ENCODE measurements at places on chromosomes 12 and 14. TPM values are rescaled to one million over a fixed set of nuclear protein-coding genes. Genes with fewer than 3 reads are reported as not detected.

The RERGL gene
- total RNA-seq: not detected

DNA sequence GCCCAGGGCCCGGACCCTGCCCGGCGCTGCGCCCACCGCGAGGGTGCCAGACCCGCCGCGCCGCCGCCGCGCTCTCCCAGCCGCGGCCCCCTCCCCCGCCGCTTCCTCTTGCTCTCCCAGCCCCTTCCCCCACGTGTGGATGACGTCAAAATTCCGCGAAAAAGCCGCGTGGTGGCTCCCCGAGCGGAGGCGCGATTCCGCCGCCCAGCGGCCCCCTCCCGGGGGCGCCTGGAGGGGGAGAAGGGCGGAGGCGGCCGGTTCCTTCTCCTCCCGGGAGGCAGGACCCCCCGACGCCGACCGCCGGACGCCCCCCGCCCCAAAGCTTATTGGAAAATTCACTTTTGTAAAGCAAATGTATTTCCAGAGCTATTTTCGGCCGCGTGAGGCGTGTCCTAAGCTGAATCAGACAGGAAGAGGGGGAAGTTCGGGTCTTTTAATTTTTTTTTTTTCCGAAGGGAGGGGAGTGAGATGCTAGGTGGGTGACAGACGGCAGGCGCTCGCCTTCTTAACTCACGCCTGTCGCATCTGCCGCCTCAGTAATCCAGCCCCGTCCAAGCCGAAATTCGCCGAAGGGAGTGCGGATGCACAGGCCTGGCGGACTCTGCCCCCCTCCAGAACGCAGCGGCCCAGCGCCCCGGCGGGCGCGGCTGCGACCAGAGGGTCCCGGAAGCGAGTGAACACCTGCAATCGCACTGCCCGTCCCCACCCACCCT, 4.1 kb upstream of the CCND2 start:
- peak; percentile 89 for DNase-seq

DNA sequence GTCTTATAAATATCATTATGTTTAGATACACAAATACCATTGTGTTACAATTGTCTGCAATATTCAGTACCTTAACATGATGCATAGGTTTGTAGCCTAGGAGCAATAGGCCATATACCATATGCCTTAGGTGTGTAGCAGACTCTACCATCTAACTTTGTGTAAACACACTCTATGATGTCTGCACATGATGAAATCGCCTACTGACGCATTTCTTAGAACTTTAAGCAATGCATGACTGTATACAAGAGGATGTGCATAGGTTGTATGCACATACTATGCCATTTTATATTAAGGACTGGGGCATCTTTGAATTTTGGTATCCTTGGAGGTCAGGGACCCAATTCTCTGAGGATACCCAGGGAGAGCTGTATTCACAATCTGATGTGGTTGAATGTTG, 10.1 kb upstream of the BTG1 start:
- DNase-seq: no peak

DNA sequence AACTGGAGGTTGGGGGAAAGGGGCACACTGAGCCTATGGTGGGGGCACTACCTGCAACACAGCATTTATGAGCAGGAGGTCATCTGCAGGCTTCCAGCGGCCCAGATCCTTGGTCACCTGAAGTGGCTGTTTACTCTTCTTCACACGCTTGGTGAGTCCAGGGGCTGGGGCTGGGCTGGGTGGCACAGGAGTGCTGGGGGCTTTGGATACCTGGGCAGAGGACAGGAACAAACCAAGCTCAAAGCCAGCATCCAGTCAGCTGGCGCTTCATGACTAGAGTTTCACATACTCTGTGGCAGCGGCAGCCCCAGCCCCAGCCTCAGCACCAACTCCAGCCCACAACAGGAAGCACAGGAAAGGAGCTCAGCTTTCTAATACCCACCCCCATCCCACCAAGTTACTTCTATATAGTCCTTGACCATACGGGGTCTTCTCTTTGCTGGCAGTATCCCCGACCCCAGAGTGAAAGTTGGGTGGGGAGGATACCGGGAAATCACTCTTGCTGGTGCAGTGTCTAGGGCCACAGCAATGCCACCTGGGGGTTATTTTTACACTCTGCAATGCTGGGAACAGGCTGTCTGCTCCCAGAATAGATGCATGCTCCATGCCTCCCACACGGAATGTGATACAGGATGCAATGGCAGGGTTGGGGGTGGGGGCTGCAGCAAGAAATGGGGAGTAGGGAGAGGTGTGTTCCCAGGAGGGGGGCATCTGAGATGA, 3.1 kb downstream of the MCRS1 start:
- DNase-seq: no peak

DNA sequence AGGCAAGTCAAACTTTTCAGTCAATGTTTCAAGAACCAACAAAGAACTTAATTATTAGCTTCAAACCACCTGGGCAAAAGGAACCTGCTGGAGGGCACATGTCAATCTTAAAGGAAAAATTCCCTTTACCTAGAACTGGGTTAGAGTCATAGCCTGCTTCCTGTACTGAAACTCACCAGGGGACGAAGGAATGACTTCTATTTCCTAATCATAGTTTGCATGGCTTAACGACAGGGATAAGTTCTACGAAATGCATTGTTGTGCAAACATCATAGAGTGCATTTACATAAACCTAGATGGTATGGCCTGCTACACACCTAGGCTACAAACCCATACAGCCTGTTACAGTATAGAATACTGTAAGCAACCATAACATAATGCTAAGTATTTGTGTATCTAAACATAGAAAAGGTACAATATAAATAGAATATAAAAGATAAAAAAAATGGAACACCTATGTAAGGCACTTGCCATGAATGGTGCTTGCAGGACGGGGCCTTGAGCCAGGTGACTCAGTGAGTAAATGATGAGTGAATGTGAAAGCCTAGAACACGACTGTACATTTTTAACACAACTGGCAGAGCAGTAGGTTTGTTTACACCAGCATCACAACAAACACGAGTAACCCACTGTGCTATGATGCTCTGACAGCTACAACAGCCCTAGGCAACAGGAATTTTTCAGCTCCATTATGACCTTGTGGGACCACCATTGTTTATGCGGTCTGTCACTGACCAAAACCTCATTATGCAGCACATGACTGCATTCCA, 234.9 kb upstream of the CAND1 start:
- DNase-seq: no peak
